OCI-M1 (cell line): ENCODE measurements at places on chromosomes 5 and 9.
A peak's percentile ranks its signal among the peaks of the same experiment; 100 is the strongest.

- peak; percentile 84 for DNase-seq
These were observed 134.7 kb downstream of the MACIR start for GRCh38 chr5:103393101-103393754.

DNA sequence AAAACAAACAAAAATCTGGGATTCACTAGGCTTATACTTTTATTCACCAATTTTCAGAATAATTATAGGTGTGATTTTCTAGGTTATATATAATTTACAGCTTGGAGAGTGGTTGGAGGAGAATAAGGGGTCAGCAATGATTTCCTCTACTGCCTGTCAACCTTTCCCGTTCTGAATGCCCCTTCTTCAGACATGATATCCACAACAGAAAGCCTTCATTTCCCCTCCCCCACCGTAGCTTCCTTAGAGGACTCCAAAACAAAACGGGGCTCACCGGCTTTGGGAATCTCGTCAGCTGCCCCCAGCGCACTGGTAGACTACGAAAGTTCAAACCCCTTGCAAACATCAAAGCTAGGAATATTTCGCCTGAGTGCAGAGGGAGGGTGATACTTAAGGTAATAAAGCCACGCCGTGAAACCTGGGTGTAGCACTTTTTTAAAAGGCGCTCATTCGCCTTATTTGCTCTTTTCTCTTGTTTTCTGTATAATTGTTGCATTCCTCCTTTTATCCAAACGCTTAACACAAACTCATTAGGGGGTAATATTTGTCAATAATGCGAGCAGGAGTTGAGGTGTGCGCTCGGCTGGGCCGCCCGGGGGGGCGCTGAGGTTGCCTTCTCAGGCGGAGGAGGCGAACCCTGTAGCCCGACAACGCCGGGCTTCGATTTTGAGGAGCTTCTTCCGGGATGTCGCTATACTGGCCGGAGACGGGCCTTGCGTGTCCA, 2.4 kb downstream of the OTP start:
- no peak for DNase-seq

DNA sequence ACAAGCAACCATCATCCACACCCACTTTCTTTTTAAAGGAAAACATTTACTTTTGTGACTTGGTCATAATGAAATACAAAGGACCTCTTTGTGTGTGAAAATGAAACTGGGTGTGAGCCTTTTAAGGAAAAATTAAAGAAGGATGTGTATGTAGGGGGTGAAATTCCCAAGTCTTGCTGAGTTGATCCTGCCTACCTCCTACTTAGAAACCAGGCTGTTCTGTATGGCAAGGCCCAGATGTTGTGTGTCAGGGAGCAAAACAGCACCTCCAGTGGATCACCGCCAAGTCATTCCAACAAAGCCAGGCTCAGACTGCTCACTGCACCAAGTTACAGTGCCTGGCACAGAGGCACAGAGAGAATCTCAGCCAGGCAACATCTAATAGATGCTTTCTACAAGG, 198.5 kb upstream of the FBN2 start:
- DNase-seq = no peak

GRCh38 chr9:2787065-2787464, 56.8 kb downstream of the PUM3 start:
- no peak for DNase-seq

- no peak for DNase-seq
These were observed 206.2 kb downstream of the MEF2C start for GRCh38 chr5:88676637-88677375.

DNA sequence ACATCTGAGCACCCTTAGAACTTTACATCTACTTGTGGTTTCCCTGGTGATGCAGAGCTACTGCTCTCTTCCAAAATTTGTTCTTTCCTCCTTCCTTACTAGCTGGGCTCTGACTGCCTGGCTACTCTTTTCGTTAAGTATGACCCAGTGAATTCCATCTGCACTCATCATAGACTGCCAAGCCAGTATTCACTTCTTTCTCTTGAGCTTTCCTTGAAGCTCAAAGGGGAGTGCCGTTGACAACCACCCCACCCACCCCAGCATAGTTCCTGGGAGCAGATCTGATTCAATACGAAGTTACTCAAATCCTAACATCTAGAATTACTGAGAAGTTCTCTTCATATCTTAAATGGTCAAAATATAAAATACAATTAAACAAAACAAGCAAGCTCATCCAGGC, 190.5 kb downstream of the ADAMTS12 start:
- DNase-seq = no peak

DNA sequence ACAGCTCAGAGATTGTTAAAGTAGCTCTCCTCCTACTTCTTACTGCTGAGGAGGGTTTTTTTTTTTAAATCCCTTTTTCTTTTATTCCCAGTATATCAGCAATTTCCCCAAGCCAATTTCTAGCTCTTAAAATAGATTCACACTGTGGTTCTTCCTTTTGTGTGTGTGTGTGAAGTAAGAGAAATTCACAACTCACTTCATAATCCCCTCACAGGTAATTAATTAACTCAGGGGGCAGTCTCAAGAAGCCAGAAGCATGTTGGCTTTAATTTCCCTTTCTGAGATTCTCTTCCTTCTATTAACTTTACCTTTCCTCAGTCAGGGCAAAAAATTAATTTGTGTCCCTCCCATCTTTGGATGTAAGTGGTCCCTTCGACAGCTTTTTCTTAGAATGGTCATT, 71.0 kb upstream of the HMHB1 start:
- no peak for DNase-seq

DNA sequence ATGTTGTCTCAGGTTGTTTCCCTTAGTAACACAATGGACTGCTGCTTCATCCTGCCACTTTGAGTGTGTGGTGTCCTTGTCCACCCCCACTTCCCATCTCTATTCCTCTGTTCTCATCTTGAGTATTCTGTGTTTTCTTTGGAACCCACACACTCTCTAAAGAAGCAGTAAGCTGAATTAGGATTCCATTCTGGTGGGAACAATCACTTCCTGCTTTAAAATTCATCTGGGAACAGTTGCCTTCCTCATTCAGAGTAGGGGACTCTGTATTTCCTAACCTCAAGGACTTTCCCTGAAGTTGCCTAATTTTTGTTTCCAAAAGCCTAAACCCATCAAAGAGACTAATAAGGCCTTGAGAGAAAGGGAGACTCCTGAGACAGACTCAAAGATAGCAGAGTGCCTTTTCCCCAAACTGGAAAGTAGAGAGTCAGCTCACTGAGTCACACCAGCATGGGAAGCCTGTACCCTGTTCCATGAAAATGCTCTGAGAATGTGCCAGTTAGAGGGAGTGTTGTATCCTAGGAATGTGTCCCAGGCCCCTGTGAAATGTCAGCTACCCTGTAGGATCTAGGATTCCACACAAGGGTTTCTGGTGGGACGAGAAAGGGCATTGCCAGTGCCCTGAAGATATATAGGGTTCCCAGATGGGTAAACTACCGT, 63.6 kb downstream of the CCDC192 start:
- no peak for DNase-seq

- no peak for DNase-seq
These were observed 6.0 kb downstream of the OR13D1 start for GRCh38 chr9:104700306-104700705.

DNA sequence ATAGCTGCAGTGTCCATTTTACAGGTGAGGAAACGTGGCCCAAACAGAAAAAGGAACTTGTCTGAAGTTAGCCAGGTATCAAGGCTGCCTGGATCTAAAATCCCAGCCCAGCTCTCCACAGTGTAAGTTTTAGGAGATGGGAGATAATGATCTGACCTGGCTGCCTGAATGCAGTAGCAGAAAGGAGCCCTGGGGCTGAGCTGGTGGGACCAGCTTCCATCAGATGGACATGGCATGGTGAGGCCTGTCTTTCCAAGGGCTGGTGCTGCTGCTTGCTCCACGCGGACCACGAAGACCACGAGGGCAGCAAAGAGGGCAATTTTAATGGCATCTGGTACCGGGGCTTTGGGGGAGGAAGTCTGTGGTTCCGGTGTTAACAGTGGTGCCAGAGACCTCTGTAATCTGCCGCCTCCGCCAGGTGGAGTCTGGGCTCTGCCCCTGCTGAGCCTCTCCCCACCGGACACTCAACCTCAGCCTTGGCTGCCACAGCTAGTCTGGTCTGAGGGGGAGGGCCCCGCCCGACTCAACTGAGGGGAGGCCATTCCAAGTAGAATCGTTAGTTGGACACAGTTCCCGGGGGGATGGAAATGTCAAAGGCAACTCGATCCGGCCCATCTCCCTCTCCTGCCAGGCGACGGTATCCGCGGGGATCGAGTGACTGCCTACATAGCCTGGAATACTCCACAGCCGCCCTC, 650 bp downstream of the MYORG start:
- DNase-seq = no peak

DNA sequence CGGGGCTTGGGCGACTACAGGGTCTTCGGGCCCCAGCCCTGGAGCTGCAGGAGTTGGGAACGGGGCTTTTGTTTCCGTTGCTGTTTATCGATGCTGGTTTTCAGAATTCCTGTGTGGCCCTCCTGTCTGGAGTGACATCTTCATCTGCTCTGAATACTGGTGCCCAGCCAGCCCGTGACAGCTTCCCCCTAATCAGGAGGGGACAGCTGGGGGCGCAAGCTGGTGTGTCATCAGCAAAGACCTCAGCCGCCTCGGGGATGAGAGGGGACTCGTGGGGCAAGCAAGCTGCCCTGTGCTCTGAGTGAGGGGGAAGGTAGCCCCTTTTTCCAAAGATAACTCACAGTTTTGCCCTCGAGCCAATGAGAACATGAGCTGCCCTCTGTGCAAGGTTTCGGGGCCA, 110.7 kb downstream of the RXRA start:
- DNase-seq = no peak

GRCh38 chr5:123450114-123450513, 26.9 kb upstream of the CEP120 start:
- DNase-seq = peak; percentile 0

GRCh38 chr5:176851871-176852658, 41.7 kb downstream of the UNC5A start:
- no peak for DNase-seq

- DNase-seq = no peak
These were observed 1048.7 kb upstream of the NUDT12 start for GRCh38 chr5:104611135-104611767.

DNA sequence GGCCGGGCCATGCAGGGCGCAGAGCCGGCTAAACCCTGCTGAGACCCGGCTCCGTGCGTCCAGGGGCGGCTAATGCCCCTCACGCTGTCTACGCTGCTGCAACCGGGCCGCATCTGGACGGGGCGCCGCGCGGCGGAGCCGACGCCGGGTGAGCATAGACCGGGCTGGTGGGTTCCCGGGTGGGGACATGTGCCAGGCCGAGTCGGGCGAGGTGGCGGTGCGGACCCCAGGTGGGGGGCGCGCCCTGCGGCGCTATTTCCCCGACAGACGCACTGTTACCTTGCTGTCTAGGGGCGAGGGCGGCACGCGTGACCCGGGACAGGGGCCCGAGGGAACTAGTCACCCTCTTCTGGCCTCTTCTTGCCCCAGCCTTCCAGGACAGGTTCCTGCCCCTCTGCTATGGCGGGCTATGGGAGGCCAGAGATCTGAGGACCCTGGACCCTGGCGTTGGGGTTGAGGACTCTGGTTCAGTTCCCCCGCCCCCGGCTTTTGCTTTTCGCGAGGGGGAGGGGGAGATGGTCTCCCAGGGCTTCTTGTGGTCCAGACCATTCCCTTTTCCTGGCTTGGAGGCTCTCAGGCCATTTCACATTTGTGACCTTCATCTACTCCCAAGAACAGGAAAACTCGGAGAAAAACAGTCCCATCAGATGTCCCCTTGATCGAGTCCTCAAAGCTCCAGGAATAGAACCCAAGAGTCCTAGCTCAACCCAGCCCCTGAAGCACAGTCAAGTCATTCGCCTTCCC, 536 bp downstream of the SLC27A4 start:
- DNase-seq = peak; percentile 45

DNA sequence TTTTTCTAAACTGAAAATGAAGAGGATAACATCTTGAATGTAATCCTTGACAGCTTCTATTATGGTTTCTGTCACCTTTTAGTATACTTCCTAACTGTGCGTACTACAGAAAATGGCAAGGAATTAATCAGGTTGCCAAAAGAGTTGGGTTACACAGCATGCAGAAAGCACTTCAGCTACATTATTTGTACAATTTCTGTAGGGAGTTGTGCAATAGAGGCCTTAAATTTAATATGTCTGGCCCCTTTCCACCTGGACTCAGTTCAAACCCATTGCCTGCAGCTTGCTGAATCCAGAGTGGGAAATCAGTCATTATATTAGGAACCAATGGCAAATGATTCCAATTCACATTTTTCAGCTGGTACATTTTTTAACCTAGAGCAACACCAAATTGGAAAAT, 549.7 kb downstream of the CSNK1G3 start:
- no peak for DNase-seq

DNA sequence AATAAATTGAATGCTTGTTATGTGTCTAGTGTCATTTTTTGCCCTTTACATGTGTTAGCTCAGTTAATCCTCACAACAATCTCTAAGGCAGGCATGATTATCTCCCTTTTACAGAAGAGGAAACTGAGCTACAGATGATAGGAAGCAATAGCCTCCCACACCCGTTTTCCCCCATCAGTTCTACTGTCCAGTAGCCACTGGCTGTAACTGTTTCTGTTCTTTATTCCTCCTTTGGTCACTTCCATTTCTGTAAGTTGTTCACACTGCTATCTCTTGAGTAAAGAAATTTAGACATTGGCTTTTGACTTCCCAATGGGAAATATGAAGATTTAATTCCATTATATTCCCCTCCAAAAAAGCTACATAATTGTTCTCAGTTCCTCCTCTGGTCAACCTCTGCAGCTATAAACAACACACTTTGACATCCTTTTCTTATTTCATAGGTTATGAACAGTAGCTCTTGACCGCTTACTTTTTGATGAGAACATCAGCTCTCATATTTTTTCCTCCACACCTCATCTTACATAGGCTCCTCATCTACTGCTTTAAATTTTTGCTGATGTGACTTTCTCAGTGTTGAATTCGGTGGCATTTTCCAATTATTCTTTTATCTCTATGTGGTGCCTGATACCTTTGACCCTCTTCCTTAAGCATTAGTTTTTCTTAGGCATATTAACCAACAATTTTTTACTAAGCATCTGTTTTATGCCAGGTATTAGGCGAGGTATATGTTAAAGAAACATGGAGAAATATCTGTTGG, 21.4 kb downstream of the SPZ1 start:
- DNase-seq = peak; percentile 25

GRCh38 chr9:134858051-134858841, 22.4 kb upstream of the FCN2 start:
- DNase-seq = no peak

GRCh38 chr5:102286476-102286875, 9.6 kb downstream of the SLCO4C1 start:
- DNase-seq = no peak
